GM12891 (cell line): ENCODE measurements at places on chromosomes 6 and 20.

GRCh38 chr6:89302195-89302770, 12.8 kb downstream of the GABRR2 start:
- DNase-seq: no peak

DNA sequence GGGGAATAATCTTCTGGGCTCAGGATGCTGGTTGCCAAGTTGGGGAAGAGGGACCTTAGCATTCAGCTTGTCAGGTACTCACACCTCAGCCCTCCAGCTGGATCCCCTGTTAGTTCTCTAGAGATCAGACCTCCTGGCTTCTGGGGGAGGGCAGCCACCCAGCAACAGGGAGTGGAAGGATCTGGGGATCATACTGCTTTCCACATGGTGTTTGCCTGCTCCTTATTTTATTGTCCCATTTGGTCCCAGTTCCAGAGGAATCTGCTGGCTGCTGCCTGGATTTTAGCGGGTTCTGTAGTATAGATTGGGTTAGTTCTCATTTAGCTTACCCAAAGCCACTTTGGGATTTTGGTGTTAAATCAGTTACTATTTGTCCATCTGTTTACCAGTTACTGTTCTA, 29.3 kb downstream of the KAT14 start:
- DNase-seq: no peak

DNA sequence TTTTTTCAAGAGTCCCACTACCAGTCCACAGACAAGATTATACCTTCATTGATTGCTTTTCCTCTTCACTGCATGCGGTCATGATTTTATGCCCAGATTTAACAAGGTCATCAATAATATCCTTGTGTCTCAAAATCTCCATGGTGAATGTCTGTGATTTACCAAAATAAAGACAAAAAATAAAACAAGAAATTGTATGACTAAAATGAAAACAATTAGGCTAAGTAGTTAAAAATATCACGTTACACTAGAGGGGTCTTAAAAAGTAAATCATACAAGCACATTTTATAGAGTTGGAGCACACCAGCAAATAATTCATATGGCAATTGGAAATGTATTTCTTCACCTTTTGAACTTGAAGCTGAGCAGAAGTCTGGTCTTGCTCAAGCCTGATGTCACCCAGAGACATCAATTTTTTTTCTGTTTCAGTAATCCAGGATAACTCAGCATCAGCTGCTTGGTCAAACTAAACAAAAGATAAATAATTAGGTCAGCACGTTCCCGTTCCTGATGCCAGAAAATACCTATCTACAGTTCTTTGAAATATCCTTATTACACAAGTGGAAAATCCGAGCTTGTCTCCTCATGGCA, 125.4 kb downstream of the DST start:
- no peak for DNase-seq

DNA sequence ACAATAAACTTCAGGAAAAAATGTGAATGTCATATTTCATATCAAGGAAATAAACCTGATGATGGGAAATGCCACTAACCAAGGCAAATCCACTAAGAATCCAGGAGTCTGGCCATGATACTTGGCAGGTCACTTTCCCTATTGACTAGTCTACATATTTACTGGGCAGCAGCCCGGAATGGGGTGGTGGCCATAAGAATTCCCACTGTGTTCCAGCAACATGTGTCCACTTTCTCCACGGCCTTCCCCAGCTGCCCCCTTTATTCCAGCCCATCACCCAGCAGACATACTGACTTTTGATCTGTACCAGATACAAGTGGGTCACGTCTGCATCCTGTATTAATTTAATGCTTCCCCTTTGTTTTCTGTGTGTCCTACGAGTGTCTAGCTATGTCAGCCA, 234.5 kb upstream of the PRDM1 start:
- DNase-seq: no peak

DNA sequence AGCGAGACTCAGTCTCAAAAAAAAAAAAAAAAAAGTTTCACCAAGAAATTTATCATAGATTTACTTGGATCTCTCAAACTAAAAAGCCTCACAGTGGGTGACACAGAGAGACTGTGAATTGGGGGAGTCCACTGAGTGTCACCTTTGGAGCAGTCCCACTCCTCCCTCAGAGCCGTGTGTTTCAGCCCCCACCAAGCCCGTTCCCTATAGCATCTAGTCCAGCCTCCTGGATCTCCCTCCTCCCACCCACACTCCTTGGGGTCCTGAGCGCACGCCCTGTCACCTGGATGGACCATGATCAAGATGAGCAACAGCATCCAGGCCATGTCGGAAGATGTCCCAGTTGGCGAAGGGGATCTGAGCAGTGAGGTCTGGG, 422 bp downstream of the NCR3 start:
- no peak for DNase-seq

DNA sequence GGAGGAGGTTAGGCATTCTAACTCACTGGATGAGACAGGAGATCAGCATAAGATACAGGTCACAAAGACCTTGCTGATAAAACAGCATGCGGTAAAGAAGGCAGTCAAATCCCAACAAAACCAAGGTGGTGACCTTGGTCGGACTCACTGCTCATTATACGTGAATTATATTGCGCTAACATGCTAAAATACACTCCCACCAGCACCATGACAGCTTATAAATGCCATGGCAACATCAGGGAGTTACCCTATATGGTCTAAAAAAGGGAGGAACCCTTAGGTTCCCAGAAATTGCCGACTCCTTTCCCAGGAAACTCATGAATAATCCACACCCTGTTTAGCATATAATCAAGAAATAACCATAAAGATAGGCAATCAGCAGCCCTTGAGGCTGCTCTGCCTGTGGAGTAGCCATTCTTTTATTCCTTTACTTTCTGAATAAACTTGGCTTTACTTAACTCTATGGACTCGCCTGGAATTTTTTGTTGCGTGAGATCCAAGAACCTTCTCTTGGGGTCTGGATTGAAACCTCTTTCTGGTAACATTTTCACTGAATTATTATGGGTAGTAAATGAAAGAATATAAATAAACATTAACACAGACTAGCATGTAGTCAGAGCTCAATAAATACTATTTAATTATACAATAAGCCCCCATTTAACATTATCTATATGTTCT, 3.0 kb upstream of the LAMA4 start:
- no peak for DNase-seq

GRCh38 chr20:57611586-57612311, 8.5 kb downstream of the ZBP1 start:
- DNase-seq: no peak

DNA sequence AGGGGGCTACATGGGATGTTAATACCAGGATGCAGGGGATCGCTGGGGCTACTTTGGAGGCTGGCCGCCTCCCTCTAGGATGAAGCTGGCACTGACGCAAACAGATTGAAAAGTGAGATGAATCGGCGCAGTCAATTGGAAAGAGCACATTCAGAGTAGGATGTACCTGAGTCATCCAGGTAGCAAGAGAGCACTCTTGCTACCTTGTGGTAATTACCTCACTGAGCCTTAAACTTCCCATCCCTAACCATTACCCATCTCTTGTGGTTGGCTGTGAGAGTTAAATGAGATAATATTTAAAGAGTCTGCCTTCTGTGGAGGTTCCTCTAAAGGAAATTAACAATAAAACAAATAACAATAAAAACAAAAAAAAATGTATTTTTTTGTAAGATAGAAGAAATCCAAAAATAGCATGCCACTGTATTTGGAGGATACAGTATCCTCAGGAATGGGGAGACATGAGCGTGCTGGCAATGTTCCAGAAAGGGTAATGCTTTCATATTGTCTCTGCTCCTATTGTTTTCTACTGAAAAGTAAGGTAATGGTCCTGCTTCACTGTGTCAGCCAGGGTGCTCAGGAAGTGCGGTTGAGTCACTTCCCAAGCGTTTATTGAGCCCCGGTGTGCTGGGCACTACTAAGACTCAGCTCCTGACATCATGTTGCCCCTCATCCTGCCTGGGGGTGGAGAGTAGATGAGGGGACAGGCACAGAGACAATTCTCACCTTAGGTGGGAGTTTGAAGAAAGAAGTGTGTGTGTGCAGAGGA, 301.1 kb downstream of the EYA4 start:
- no peak for DNase-seq

GRCh38 chr6:132936646-132937045, 122.3 kb downstream of the RPS12 start:
- DNase-seq: no peak
